ENCODE measurements at places on chromosomes 16 and 17.
A peak's percentile ranks its signal among the peaks of the same experiment; 100 is the strongest.

DNA sequence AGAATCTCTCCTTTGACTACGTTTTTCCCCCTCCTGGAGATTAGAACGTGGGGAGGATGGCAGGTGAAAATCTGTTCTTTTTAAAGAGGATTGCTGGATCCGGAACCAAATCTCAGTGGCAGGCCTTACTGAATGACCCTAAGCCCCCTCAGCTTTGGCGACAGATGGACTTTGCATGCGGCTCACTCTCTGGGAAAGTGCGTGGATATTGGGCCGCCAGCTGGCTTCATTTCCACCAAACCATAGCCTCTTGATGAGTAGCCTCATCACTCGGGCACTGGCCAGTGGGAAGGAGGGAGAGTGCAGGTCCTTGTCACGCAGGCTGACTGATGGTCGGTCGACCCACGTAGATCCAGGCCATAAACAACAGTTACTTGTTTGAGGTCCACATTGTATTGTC lies 31.3 kb upstream of the CCDC182 start:
- no peak for DNase-seq

- no peak for DNase-seq
Measured at GRCh38 chr17:60229188-60229802, 79.5 kb downstream of the CA4 start.

DNA sequence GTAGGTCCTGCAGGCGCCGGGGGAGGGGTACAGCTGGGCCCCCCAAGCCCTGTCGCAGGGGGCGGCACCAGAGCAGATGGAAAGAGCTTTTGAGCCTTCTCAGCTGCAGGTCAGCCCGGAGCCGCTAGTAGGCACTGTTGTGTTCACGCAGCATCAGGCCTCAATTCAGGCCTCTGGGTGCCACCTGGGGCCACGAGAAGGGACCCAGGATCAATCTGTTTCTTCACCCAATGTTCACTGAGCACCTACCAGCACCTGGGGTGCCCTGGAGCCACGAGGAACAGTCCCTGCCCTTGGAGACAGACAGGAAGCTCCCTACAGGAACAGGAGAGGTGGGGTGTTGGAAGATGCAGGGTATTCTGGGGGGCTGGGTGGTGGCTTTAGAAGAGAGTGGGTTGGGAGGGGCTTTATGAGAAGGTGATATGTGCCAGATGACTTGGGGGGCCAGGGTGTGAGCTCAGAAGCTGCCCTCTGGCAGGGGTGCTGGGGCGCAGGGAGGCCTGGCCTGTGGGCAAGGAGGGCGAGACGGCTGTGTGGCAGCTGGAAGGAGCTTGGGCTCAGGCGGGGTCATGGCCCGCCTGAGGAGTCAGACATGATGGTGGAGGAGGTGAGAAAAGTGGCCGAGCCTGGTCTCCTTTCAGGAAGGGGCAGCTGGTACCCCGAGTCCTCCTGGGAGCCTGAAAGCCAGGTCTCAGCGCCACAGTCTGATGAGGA lies 121.9 kb upstream of the GSE1 start:
- DNase-seq = no peak

GRCh38 chr16:80804056-80804525 lies 307 bp downstream of the CDYL2 start:
- DNase-seq = no peak

DNA sequence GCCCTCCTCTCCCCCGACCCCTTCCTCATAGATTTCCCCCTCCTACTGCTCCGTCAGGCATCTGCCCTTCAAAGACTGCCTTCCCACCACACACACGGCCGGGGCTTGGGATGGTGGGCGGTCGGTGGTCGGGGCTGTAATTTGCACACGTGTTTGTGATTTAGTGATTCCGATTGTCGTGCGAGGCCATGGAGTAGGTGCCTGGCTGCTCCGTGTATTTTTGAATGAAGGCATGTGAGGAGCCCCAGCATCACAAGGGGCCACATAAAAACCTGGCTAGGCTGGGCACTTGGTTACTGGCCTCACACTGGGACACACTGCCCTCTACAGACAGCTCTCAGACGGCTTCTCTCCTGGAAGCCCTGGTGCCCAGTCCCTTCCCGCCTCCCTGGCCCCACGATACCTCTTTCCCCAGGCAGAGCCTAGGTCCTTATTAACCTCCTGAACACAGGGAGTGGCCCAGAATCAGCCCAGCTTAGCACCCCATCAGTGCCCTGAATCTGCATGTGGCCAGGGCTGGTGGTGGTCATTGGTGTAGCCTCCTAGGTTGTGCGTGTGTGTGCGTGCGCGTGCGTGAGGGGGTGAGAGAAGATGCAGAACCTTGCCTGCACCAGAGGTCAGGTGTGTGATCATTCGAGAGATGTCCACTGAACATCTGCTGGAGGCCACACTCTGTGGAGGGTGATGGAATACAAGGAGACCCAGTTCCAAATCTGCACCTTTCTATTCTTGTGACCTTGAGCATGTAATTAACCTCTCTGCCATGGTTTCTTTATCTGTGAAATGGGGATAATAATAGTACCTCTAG lies 1.3 kb upstream of the SOCS1 start:
- DNase-seq = no peak

- DNase-seq = no peak
Measured at GRCh38 chr16:3282103-3282729, 1.1 kb upstream of the ZNF263 start.

- DNase-seq = no peak
Measured at GRCh38 chr17:20063665-20064648, 54.8 kb downstream of the SPECC1 start.

- no peak for DNase-seq
Measured at GRCh38 chr17:55124730-55125360, 139.9 kb upstream of the HLF start.

- no peak for DNase-seq
Measured at GRCh38 chr17:50426814-50427787, 1.1 kb downstream of the ACSF2 start.

DNA sequence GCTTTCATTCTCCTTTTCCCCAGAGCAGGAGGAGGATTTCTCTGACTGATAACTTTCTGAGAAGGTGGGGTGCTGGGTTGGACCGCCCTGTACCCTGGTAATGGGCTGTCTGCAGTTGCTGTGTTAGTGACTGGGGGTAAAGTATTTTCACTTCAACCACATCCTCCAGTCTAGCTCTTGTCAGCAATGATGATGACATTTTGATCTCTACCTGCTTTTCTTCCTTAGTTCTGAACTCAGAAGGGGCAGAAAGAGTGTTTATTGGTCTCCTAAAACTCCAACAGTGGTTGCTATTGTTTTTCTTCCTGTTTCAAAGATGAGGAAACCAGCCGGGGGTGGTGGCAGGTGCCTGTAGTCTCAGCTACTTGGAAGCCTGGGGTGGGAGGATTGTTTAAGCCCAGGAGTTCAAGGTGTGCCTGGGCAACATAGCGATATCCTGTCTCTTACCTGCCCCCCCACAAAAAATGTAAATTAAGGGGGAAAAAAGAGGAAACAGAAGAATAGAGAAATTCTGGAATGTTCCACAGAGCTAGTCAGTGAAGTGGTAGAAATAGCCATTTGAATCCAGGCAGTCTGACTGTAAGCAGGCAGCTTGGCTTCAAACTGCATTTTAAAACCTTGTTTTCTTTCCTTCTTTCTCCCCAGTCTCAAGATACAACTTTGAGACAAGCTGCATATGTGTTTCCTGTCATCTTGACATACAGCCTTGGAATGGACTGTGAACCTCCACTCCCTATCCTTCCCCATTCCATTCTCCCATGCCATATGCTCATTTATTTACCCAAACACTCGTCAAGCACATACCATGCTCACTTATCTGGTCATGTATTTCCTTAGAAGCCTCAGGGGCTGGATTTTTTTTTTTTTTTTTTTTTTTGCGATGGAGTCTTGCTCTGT lies 3.3 kb upstream of the N4BP1 start:
- DNase-seq = no peak

- DNase-seq = no peak
Measured at GRCh38 chr17:74544991-74545842, 698 bp downstream of the CD300C start.

DNA sequence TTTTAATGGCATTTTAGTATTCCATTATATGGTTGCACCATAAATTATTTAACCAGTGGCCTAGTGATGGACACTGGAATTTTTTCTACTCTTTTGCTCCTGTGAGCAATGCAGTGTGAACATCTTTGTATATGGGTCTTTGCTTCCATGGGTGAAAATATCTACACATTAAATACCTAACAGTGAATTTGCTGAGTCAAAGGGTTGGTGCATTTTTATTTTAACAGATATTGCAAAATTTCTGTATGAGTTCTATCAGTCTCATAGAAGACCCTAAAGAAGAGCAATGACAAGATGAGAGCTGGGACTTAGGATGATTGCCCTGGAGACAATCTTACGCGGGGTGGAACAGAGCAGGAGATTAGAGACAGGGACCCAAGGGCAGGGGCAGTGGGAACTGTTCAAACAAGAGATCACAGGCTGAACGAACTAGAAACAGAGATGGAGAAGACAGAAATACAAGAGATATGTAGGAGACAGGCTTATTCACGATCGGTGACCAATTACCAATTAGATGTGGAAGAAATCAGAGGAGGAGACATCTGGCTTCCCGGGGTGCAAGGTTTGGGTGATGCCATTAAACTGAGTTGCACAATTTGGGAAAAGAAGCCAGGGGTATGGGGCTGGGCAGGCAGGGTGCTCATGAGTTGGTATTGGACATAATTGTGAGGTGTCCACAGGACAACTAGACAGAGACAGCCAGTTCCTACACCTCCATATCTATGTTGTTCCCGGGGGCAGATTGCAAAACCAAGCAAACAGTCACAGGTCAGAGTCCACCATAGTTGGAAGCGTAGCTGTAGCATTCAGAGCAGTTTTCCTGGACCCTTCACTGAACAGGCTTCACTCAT lies 39.9 kb upstream of the LONP2 start:
- no peak for DNase-seq

DNA sequence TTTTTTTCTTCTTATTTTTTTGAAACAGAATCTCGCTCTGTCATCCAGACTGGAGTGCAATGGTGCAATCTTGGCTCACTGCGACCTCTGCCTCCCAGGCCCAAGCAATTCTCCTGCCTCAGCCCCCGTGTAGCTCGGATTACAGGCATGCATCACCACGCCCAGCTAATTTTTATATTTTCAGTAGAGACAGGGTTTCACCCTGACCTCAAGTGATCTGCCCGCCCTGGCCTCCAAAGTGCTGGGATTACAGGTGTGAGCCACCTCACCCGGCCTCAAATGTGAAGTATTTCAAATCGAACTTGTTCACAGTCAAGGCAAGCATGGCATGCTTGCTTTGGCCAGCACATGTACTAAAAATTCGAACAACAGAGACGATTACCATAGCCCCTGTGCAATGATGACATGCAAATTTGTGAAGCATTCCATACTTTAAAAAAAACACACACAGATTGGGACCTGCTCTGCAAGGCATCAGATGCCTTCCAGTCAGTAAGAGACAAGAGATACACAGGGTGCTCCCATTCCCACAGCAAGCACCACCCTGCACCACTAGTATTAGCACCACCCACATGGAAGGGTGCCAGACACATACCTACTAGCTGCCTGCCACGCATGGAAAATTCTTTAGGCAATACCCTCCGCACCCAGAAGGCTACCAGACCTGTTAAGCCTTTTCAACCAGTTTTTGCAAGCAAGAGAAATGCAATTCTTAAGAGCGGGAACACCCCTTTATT lies 47.2 kb downstream of the ANKRD11 start:
- no peak for DNase-seq

- no peak for DNase-seq
Measured at GRCh38 chr17:39605492-39606433, 2.0 kb downstream of the NEUROD2 start.

- no peak for DNase-seq
Measured at GRCh38 chr17:56717471-56717870, 116.2 kb downstream of the C17orf67 start.

DNA sequence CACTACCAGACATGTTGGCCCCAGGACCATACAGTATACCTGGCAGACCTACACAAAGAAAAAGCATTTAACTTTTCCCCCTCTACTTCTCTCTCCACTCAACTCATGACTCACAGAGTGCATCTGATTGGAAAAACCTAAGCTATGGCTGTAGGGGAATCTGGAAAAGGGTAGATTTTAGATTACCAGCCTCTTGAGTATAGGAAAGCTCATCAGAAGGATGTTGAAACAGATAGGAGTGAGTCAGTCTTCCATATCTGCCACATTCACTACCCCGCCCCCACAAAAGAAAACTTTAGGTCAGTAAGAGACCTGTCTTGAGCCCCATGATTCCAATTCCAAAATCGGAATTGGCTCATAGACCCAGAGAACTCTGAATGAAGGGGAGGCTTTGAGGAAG lies 12.3 kb downstream of the KRT9 start:
- DNase-seq = no peak

- DNase-seq = no peak
Measured at GRCh38 chr16:12752159-12752558, 51.5 kb downstream of the CPPED1 start.

GRCh38 chr16:70700101-70701020 lies 14.5 kb upstream of the MTSS2 start:
- no peak for DNase-seq

- peak; percentile 52 for DNase-seq
Measured at GRCh38 chr17:77145612-77146245, 5.0 kb downstream of the SEC14L1 start.

GRCh38 chr17:42072323-42073187 lies 22.2 kb upstream of the C17orf113 start:
- DNase-seq = no peak

DNA sequence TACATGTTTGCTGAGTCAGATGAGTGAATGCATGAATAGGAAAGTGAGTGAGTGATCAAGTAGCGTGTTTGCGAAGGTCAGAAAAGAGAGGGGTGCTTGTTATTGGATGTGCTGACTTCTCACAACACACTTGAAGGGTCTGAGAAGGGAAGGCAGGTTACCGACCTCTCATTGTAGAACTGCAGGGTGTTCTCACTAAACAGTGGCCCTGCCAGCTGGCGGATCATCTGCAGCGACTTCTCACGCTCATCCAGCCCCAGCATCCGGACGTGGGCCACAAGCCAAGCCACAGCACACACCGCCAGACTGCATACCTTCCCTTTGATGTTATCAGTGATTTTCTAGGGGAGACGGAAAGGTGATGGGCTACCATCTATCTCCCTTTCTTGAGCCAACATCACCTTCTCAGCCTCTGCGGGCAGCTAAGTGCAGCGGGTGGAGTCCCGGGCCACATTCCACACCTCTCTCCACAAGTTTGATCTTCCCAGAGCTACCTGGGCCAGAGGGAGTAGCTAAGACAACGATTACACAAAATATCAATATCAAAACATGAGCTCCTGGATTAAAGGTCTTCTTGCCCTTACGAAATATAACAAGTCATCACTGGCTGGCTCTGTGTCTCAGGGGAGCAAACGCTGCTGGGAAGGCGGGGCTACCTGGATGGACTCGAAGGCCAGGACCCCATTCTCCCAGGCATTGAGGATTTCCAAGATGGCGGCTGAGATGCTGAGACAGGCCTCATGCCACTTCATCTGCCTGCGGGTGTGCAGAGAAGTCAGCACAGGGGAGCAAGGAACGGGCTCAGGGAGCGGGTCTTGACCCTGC lies 11.0 kb downstream of the CSF3 start:
- DNase-seq = no peak

- DNase-seq = no peak
Measured at GRCh38 chr17:7192271-7192937, 13.2 kb upstream of the ASGR1 start.

- no peak for DNase-seq
Measured at GRCh38 chr16:85682516-85682915, 6.2 kb downstream of the GINS2 start.

Measured in cerebellar nuclear complex (tissue), 1 donor.